ENCODE measurements at places on chromosomes 7 and 10. TPM values are rescaled to one million over a fixed set of nuclear protein-coding genes. Genes with fewer than 3 reads are reported as not detected.

GRCh38 chr7:142405122-142405765 lies 147.4 kb upstream of the PRSS58 start:
- DNase-seq = no peak

- no peak for DNase-seq
Observed at GRCh38 chr7:73668103-73668885, 663 bp downstream of the VPS37D start.

- no peak for DNase-seq
Observed at GRCh38 chr10:73207883-73208282, 39.2 kb downstream of the DNAJC9 start.

DNA sequence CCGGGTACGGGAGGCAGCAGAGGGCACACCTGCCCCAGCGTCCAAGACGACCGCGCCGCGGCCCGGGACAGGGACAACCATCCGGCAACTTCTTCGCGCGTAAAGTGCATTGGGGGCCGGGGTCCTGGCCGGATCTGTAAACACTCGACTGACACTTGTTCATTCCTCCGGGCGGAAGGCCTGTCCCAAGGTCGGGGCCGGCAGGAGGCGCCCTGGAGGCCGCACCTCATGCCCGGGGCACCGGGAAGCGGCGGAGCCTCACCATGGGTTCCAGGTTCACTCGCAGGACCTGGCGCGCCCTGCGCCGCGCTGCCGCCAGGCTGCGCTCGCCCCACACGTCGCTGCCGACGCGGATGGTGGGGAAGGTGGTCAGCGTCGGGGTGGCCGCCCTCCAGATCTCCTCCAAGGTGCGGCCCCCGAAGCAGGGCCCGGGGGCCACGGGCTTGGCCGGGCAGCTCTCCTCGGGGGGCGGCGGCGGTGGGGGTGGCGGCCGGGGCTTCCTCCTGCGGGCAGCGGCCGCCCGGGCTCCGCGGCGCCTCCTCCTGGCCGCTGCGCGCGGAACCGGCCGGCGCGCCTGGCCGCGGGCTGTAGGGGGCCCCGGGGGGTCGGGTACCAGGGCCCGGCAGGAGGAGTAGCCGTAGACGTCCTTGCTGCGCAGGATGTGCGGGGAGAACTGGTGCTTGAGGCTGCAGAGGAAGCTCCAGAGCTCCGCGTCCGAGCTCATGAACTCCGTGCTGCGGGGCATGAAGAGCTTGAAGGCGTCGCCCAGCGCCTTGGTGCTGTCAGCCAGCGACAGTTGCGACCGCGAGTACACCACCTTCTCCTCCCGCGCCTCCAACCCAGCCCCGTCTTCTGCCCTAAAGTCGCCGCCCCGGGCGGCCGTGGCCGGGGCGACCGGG lies 746 bp downstream of the CCDC71L start:
- DNase-seq = peak; percentile 88

DNA sequence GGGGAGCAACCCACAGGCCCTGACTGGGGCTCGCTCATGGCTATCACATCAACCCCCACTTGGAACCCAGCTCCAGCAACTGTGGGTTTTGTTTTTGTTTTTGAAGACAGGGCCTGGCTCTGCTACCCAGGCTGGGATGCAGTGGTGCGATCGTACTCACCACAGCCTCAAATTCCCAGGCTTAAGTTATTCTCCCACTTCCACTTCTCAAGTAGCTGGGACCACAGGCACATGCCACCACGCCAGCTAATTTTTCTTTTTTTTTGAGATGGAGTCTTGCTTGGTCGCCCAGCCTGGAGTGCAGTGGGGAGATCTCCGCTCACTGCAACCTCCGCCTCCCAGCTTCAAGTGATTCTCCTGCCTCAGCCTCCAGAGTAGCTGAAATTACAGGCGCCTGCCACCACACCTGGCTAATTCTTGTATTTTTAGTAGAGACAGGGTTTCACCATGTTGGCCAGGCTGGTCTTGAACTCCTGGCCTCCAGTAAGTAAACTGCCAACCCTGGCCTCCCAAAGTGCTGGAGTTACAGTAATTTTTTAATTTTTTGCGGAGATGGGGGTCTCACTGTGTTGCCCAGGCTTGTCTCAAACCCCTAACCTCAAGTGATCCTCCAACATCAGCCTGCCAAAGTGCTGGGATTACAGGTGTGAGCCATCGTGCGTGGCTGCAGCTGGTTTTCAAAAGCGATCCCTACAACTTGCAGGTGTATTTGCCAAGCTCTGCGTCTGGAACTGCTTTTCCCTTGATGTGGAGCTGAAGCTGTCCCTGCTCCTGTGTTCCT lies 228.7 kb downstream of the SKIDA1 start:
- DNase-seq = no peak

- no peak for DNase-seq
Observed at GRCh38 chr7:153473185-153473584, 579.0 kb upstream of the DPP6 start.

GRCh38 chr10:127735723-127736221 lies 1.2 kb upstream of the FOXI2 start:
- no peak for DNase-seq

- no peak for DNase-seq
Observed at GRCh38 chr7:85627791-85628586, 441.1 kb upstream of the SEMA3D start.

GRCh38 chr10:102444851-102445250 lies 6.5 kb downstream of the C10orf95 start:
- no peak for DNase-seq

DNA sequence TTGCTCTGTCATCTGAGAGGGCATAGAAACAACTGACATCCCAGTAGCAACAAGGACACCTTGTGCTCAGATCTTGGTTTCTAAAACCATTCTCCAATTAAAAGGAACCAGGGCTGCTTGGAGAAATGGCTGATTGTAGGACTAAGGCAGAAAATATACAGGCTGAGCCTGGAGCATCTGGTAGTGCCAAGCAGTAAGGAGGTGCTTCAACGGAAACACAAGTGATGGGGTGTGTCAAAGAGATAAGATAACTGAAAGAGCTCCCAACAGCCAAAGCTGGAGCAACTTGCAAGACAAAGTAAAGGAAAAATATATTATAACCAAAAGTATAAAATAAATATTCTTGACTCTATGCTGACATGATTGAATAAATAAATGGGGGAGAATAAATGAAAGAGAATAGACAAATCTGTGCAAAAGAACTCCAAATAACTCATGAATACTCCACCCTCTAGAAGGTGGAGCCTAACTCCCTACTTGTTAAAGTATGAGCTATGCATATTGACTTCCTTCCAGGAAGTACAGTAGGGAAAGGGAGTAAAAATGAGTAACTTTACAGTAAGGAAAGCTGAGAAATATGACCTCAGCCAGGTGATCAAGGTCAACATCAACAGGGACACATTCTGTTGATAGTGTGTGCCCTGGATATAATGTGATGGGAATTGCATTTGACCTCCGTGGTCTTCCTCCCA lies 162.4 kb downstream of the NOC3L start:
- no peak for DNase-seq

GRCh38 chr7:79979437-79979836 lies 155.2 kb upstream of the GNAI1 start:
- no peak for DNase-seq

GRCh38 chr7:37346761-37347160 lies 101.9 kb downstream of the ELMO1 start:
- no peak for DNase-seq

The FBXL13 gene
- total RNA-seq = 4.2 TPM

The TMUB1 gene
- total RNA-seq = 56.4 TPM

The NCF1 gene
- total RNA-seq = 368 TPM

The SFXN2 gene
- 10.2 TPM for total RNA-seq

The SUN3 gene
- not detected for total RNA-seq
